ENCODE measurements at places on chromosomes 2 and 18.
A peak's percentile ranks its signal among the peaks of the same experiment; 100 is the strongest.

DNA sequence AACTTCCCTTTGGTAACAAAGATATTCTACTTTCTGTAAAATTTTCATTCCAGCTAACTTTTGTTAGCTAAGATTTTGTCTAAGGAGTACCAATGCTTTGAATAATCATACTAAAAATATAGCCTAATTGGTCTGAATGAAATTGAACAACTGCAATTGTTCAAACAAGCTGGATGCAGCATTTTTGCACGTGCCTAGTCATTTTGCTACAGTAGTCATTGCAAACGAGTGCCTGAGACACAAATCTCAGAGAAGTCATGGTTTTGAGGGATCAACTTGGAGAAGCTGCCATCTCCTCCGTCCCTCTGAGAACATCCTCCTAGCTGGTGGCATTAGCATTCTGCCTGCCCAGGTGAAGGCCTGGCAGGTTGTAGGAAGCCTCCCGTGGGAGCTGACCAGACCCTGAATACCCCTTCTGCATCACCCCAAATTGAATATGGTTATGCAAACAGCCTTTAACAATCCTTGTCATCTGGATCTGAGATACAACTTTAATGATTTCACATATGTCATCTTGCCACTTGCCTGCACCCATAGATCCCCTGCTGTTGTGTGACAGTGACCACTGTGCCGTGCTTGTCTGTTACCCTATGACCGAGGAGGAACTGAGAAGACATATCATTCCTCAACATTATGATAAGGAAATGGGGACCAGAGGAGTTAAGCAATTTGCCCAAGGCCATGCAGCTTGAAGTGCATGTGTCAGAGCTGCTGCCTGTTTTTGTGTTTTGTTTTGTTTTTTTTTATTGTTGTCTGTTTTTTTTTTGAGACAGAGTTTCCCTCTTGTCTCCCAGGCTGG, 29.1 kb upstream of the MGAT4A start:
- no peak for DNase-seq

DNA sequence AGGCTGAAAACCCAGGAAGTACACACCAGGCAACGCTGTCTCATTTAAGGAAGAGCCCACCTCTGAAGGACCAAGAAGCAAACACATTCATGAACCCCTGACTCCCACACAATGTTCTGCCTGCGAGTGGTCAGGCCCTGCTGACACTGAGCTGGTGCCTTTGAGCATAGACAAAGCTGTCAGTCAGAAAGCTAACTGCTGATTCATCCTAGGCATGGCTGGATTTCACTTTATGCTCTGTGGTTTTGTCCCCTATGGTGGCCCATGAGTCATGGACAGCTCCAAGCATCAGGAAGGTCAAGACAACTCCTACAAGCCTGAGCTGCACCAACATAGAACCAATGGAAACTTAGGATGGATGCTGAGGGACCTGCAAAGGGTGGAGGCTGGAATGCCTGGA, 78.9 kb downstream of the UXS1 start:
- DNase-seq = no peak

DNA sequence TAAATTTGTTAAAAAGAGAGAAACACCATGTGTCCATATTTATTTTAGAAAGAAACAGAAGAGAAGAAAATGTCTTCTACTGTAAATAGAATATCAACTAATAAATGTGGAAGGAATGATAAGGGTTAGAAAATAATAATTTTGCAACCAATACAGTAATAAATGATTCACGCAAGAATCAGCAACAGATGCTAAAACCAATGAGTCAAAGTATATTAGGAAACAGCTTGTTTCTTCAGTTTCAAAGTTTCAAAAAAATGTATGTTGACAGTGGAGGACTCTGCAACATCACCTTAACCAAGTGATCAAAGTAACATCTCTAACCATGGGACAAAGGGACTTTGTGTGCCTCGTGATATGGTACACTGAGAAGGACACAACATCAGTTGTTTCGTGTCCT, 147.0 kb downstream of the TWIST2 start:
- no peak for DNase-seq

- DNase-seq = no peak
Measured at GRCh38 chr2:206740800-206741199, 22.6 kb upstream of the DYTN start.

DNA sequence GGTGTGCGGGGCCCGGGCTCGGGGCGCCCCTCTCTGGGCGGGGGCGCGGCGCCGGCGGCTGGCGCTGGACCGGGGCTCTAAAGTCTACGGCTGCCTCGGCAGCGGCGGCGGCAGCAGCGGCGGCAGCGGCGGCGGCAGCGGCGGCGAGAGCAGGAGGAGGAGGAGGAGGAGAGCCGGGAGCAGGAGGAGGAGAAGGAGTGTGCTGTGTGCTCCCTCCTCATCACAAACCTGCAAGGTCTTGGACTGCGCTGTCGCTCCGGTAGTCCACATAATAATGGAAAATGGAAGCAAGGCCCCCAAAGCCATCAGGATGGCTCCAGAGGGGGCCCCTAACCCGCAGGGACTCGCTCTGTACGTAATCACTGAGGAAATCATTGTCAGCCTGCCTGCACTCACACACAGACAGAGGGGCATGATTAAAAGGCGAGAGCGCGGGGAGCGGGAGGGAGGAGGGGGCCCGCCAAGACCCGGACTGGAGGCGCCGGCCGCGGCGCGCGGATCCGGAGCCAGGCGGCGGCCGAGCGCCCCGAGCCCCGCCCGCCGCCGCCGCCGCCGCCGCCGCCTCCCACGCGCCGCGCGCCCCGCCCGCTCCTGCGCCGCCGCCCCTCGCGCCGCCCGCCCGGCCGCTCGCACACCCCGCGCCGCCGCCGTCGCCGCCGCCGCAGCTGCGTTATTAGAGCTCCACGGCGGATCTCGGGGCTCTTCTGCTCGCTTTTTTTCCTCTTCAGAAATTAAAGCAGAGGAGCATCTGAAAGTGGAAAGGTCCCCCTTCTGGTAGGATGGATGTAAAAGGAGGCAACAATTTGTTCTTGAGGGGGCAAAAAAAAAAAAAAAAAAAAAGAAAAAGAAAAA, at the start of gene ZNF521:
Gene ZNF521, minus strand, starts transcription at position 390 of the 852 bp plus-strand sequence. CDS start 1,220 bp downstream, outside the sequence.
- DNase-seq = peak; percentile 17

- DNase-seq = no peak
Measured at GRCh38 chr2:29059624-29060023, 14.7 kb downstream of the PCARE start.

DNA sequence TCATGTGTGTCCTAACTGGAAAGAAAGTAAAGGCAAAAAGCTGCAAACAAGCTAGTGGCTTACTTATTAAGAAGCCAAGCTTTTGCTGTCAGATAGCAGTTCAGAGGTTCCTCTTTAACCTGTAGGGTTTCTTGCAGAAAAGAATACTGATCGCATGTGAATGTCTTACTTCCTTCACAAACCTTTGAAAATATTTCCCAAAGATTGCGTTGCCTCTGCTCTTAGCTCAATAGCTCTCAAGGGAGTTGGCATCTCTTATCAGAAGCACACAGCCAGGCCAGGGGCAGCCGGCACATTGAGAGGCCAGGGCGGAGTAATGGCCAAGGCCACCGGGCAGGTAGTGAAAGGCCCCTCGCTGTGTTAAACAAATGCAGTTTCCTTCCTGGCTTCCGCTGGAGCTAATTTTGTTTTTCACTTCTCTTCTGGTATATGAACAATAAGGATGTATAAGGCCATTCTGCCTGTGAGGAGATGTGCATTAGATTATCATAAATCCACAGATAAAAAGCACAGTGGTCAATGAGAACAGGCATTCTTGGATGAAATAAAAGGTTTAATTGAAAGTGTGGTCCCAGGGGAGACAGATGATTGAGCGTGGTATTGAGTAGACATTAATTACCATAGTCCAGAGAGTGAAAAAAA, 542.4 kb upstream of the NRP2 start:
- no peak for DNase-seq

GRCh38 chr18:52348209-52348608, 8.2 kb downstream of the DCC start:
- DNase-seq = no peak

DNA sequence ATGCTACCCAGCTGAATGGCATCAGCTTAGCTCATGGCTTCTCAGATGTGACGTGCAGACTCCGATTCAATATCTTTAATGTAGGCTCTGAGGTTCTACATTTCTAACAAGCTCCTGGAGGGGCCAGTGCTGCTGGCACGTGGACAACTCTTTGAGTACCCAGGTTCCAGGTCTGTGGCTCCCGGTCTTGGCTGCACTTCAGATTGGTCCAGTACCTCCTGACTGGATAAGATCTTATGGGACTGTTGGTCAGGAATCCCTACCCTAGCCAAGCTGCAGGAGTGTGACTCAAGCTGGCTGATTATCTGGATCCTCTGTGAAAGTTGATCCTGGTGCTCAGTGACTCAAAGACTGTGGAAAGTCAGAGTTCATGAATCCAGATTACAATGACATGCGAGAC, 222.1 kb downstream of the ANKRD30B start:
- no peak for DNase-seq

DNA sequence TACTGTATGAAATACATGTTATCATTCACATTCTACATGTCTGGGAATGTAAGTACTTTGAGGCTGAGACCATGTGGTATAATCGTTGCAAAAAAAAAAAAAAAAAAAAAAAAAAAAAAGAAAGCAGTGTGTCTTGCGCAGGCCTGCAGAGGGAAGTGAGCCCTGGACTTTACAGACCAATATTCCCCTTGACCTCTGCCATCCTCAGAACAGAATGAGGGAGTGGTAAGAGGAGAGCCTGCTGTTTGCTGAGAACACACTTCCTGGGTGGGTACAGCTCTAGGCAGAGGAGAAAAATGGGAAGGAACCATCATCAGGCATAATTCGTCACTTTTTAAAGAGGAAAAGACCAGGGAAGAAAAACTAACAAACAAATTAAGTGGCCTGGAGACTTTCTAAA, 28.8 kb upstream of the TBC1D8 start:
- no peak for DNase-seq

GRCh38 chr2:20682167-20682920, 15.4 kb downstream of the GDF7 start:
- no peak for DNase-seq

- DNase-seq = no peak
Measured at GRCh38 chr2:80459028-80459427, 154.5 kb upstream of the LRRTM1 start.

DNA sequence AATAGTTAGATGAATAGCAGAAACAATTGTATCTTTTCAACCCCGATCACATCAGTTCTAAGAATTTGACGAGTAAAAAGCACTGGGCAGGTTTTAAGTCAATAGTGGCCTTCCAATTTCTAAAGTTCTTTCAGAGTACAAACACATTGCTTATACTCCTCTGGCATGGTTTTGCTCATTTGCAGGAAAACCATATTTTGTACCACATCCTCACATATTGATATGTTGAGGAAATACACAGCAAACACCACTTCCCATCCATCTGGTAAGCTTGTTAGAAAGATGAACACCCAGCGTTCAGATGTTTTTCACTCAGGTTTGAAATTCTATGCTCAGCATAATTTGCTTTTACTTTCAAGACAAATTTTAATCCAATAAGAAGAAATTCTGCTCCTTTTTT, 344.6 kb upstream of the ACVR2A start:
- DNase-seq = no peak

Measured in stimulated activated CD8-positive, alpha-beta memory T cell treated with anti-CD3 and anti-CD28 coated beads, Interleukin-2, amount 100 ng/mL, for 48 hours (primary cell).